ENCODE measurements at places on chromosomes 3 and 15.

- DNase-seq, result no peak
These were observed 139.8 kb downstream of the IGF1R start for GRCh38 chr15:98787936-98788757.

DNA sequence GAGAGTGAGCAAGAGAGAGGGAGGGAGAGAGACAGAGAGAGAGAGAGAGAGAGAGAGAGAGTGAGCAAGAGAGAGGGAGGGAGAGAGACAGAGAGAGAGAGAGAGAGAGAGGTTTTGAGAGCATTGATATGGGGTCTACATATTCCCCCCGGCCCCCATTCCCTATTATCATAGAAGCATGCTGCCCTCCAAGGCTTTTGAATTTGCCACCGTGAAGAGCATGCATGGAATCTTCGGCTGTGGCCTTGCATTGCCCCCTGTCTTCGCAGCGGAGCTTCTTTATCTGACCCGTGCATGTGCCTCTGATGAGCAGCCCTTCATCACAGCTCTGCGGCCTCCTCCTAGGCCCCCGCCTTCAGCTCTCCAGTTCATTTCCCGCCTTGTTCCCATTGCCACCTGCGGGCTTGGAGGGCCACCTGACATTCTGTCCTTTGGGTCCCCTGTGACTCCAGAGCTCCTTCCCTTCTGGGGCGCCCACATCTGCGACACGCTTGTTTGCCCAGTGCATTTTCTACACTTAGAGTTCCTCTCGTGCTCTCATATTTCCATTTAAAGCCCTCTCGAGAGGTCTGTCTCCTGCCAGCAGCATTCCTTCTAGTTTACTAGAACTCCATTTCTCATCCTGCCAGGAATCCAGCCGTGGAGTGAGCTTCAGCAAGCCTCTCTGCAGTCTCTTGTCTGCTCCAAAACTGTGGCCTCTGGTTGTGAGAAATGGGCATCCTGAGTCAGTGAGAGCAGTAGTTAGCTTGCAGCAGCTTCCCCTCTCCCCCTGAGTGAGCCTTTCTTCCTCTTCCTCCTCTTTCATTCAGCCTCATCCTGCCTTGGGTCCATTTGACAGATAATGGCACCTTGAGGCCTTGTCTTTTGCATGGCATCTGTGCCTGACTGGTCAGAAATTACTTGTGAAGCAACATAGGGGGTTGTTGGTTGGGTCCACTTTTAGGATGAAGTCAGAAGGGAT, 25.3 kb downstream of the LPP start:
- no peak for DNase-seq

DNA sequence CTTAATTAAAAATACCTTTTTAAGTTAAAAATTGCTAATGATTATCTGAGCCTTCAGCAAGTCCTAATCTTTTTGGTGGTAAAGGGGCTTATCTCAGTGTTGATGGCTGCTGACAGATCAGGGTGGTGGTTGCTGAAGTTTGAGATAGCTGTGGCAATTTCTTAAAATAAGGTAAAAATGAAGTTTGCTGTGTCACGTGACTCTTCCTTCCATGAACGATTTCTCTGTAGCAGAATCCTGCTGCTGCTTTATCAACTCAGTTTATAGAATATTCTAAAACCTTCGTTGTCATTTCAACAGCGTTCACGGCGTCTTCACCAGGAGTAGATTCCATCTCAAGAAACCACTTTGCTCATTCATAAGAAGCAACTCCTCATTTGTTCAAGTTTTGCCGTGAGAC, 110.1 kb downstream of the SUCNR1 start:
- DNase-seq, result no peak

DNA sequence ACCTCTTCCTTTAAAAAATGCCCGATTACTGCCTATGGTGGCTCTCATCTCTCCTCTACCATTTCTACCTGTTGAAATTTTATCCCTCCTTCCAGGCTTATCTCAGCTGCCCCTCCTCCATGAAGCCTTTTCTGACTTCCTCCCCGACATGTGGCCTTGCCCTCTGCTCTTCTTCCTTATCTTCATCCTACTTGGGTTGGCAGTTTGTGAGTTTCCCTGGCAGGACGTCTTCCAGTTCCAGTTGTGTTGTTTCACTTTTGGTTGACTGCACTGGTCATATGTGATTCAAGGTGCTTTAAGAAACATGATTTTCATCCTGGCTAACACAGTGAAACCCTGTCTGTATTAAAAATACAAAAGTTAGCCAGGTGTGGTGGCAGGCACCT, 4.4 kb downstream of the DLL4 start:
- DNase-seq, result no peak

DNA sequence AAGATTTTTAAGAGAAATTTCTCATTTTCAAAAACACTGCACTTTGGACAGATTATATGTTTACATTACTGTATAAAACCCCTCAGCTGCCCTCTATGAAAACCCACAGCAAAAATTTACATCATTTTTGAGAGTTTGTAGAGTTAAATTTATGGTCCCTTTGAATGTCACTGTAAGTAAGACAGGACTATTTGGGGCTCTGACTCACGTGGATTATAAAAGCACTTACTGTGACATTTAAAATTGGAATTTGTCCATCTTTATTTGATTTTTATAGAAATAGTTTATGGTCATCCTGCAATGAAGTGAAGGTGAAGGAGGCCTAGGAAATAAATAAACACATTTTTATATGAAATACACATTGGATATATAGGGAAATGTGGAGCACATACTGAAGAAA, 149.6 kb downstream of the GAP43 start:
- DNase-seq, result no peak

Data from brain pericyte (primary cell).